ENCODE measurements at places on chromosomes 3 and 15.

- no peak for DNase-seq
Observed at GRCh38 chr3:10234526-10235230, 13.6 kb upstream of the TATDN2 start.

- no peak for DNase-seq
Observed at GRCh38 chr3:78645628-78646310, 1122.0 kb downstream of the ROBO1 start.

GRCh38 chr15:72420576-72420975 lies 22.5 kb downstream of the TMEM202 start:
- DNase-seq: no peak

DNA sequence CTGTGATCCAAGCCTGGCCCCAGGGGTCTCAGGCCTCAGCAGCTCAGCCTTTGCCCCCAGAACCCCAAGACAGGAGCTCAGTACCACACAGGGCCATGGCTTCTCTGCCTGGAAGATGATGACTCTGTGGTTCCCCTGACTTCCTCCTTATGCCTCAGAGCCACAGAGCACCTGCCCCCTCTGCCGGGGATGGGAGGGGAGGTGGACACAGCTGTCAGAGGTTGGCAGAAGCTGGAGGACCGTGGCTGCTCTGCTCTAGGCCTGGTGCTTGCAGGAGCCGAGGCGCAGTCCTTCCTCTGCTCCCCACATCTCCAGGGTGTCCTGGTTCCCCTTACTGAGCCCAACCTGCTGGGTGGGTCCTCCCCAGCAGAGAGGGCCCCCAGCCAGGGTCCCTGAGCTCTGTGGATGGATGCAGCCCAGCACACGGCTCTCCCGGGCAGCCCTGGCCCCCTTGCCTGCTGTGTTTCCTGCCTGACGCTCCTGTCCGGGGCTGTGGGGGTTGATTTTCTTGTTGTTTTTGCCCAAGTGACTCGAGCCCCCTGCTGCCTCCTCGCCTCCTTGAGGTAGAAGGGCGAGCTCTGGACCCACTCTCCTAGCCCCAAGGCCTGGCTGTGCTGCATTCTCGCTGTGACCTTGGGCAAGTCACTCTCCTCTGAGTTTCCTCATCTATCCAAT lies 36.6 kb downstream of the PSTPIP1 start:
- no peak for DNase-seq

DNA sequence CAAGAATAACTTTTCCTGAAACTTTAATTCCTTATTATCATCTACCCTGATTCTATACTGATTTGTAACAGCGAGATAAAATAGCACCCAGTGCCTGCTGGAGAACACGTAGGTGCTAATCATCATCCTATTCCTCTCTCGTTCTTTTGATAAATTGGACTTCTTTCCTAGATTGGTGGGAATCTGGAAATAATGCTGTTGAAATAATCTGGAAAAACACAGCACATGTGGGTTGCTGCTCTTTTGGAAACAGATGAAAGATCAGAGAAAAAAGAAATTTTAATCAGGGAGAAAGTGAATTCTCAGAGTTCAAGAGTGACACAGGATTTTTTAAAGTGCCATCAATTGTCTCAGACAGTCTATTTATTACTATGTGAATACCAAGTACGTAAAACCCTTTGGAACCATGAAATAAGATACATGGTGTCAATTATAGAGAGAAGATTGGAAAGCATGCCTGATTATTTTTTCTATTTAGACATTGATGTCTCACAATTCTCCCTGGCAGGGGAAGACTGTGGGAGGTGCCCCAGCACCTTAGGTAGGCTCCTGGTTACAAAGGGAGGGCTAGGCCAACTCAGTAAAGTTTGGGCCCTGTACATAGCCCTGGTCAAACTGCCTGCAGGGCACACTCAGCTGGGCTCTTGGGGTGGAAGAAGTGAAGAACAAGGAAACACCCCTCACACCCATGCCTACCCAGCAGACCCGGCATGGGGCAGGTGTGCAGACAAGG lies 60.0 kb upstream of the SNRPA1 start:
- DNase-seq: no peak

DNA sequence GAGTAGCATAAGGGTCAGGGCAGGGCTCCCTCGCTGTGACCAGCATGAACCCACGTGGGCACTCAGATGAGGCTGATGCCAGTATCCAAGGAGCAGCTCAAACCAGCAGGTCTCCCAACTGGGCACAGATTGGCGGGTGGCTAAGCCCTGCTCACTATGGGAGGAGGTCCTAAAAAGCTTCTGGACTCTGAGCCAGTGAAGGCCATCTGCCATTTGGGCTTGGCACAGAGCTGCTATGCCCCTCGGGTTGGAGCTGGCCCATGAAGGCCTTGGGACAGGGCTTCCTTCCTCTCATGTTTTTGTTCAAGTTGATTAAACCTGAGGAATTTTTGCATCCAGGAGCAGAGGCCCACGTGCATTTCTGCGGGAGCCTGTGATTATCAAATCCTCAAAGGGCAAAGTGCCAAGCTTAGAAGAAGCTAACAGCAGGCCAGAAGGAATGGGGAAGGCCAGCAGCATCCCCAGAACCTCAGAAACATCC lies 4.3 kb upstream of the STRA6 start:
- no peak for DNase-seq

DNA sequence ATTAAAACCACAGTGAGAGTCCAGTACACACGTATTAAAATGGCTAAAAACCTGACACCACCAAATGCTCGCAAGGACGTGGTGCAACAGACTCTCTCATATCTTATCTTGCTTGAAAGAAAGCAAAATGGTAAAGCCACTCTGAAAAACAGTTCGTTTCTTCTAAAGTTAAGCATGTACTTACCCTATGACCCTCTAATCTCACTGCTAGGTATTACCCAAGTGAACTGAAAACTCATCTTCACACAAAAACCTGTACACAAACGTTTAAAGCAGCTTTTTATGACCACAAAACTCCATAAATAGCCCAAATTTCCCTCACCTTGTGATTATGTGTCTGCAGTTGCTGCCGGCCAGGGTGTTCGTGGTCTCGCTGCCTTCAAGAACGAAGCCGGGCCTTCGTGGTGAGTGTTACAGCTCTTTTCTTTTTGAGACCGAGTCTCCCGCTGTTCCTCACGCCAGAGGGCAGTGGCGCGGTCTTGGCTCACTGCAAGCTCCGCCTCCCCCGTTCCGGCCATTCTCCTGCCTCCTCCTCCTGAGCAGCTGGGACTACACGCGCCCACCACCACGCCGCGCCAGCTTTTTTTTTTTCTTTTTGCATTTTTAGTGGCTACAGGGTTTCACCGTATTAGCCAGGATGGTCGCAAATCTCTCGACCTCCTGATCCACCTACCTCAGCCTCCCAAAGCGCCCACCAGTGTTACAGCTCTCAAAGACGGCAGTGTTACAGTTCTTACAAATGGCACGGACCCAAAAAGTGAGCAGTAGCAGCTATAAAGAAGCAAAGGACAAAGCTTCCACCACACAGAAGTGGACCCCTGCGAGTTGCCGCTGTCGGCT lies 165.4 kb downstream of the TJP1 start:
- DNase-seq: no peak

Data from stimulated activated CD8-positive, alpha-beta memory T cell treated with anti-CD3 and anti-CD28 coated beads, Interleukin-15, amount 100 ng/mL, for 4 hours (primary cell).